ENCODE measurements at places on chromosomes 11 and 22.
A peak's percentile ranks its signal among the peaks of the same experiment; 100 is the strongest.

- DNase-seq, result no peak
Measured at GRCh38 chr22:18005201-18005926, 19.0 kb downstream of the MICAL3 start.

GRCh38 chr22:45550416-45550815 lies 47.7 kb downstream of the FBLN1 start:
- no peak for DNase-seq

DNA sequence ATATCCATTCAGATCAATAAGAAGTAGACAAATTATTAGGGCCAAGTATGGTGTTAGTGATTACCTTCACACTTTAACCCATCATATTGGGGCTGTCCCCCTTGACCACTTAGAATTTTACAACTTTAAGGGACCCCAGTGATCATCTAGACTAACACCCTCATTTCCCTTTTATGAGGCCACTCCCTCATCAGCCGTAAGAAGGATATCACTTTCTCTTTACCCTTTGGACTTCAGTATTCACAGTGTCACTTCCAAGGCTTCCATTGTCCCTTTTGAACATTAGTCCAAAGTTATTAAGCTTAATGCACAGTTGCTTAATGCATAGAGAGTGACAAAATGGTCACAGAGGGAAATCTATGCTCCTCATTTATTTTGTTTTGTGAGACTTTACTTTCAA lies 172.4 kb upstream of the MPPED2 start:
- no peak for DNase-seq

DNA sequence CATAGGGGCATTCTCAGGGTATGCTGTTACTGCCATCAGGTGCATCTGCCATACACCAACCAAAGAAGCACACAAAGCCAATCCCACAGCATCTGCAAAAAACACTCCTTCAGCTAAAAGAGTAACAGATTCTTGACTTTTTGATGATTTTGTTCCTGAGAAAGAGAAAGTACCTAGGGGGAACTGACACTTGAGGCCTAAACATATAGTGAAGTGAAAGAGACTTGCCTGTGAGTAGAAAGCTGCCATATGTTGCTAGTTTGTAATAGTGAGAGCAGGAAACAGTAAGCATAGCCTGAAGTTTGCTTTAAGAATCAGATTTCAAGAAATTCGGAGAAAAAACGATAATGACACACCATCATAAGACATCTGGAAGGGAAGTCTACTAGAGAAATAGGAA lies 97.9 kb upstream of the CTSC start:
- no peak for DNase-seq

GRCh38 chr11:71357414-71357813 lies 90.8 kb downstream of the DHCR7 start:
- DNase-seq, result no peak

DNA sequence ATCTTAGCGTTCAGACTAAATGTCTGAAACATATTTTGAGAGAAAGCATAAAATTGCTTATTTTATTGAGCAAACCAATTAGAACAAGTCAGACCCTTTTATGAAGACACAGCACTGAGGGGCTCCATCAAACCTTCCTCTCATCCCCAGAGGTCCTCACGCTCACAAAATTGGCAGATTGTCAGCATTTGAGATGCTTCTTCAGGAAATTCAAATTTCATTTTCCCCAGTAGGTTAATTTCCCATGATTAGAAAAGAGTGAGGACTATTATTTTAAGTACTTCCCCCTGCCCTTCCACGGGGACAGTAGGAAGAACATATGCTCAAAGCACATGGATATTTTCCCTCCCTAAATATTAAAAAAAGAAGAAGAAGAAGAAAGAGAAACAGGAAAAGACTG lies 851.8 kb downstream of the BRD1 start:
- DNase-seq, result no peak

GRCh38 chr11:30049214-30049613 lies 32.4 kb upstream of the KCNA4 start:
- no peak for DNase-seq

GRCh38 chr11:55673860-55674259 lies 11.9 kb downstream of the OR4C6 start:
- no peak for DNase-seq

DNA sequence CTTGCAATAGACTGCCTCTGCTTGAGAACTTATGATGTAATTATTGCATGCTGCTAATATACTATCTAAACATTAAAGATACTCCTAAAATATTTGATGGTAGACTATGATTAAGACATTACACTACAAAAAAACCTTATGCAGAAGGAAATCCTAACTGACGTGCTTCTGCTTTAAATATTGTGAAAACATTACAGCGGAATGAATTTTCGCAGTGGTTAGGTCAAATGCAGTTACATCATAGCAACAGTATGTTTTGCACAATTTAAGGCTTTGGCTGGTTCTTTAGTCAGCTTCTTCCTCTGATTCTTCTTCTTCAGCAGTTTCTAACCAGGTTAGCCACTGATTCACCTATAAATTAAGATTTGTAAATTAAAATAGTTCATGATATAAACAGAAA lies 11.2 kb downstream of the EIF4G2 start:
- DNase-seq, result no peak

DNA sequence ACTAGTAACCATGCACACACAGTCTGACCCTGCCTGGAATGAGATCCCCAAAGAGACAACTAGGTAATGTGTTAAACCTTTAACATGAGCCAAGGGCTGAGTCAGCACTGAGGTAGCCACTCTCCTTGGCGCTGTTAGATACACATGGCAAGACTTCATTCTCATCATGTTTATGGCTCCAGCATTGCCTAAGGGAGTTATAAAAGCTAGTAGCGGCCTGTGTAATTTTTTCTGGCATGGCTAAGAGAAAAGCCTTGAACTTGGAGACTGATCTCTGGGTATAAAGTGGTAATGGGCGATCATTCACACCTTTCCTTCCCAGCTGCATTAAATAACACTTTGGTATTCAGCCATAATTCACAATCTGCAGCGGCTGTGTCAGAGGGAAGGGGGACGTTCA lies 779.7 kb upstream of the LRRC4C start:
- DNase-seq, result peak; percentile 0

DNA sequence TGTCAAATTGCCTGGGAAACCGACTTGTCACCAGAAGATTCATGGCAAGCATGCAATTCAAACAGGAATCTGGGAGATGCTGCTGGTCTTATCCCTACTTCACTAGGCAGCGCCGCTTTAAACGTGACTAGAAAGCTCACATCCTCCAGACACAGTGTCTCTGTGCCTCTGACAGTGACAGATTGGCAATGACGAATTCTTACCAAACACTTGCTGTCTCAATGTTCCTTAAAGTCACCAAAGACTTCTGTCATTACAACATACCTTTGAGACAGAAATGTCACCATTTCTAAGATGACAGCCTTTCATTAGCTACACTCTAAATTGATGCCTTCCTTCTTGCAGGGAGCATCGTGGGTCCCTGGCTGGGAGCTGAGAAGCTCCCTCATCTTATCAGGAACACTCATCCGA lies 197.8 kb downstream of the CWF19L2 start:
- DNase-seq, result no peak

DNA sequence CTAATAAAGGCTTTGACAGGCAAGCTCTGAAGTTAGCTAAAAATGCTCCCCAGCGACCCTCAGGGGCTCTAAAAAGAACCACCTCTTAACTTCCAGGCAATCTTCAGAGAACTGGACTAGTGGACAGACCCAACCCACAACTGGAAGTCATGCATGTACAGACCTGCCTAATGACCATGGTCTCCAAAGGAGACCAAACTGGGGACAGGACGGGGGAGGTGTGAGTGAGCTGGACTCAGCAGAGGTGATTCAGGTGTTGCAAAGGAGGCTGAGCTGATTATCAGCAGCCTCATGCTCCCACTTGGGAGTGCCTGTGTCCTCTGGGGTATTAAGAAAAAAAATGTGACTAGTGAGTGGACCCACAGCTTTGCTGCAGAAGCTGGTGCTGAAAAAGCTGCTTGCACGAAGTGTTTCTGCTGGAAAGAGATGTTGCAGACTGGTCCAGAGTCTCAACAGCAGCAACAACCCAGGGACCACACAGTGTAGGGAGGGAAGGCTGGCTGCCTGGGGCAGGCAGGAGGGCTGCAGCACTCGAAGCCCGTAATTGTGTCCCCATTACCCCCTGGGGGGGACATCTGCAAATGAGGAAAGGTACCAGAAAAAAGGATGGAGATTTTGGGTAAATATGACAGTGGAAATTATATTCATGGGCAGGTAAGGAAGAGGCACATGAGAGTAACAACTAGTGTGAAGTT lies 35.3 kb downstream of the PITPNB start:
- DNase-seq, result peak; percentile 34

GRCh38 chr11:45525393-45525792 lies 140.0 kb downstream of the CHST1 start:
- no peak for DNase-seq

DNA sequence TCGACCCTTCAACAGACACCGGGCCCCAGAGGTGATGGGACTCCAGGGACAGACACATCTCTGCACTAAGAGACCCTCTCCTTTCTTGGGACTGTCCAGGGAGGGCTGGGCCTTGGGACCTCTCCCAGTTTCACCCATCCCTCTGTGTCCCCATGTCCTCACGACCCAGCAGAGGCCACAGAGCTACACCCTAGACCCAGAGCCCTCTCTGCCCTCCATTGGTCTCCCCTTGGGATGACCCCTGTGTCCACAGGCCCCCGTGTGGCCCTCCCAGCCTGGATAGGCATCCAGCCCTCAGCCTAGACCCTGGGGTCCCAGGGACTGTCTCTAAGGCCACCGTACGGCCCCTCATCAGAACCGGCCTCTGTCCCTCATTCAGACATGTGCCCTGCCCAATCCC lies 7.5 kb upstream of the DRICH1 start:
- no peak for DNase-seq

DNA sequence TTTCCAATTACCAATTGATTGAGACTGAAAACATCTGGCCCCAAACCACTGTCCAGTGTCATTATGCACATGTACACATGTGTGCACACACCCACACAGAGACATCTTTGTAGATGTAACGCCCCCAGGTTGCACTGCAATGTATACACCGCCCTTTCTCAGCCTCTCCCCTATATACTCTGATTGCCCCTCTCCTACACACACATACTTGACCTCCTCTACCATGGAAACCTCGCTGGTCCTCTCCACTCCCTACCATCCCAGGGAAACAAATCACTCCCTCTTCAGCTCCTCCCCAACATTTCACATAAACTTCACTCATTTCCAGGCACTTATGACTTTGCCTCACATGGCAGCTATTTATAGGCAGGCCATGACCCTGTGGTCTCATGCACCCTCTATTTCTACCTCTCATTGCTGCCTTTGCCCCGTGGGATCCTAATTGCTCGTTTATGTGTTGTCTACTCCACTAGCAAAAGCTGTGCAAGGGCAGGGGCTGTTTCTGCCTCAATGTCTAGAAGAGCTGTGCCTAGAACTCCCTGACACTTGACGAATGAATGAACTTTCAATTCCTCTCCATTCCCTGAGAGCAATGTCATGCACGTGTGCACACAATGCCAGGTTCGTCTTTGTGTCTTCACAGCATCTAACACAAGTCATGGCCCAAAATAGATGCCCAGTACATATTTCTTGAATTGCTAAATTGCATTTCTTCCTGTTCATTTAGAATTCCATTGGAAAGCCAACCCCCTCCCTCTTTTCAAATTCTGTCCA lies 10.0 kb upstream of the TMA7B start:
- no peak for DNase-seq

GRCh38 chr11:133198438-133198837 lies 333.9 kb downstream of the OPCML start:
- no peak for DNase-seq

DNA sequence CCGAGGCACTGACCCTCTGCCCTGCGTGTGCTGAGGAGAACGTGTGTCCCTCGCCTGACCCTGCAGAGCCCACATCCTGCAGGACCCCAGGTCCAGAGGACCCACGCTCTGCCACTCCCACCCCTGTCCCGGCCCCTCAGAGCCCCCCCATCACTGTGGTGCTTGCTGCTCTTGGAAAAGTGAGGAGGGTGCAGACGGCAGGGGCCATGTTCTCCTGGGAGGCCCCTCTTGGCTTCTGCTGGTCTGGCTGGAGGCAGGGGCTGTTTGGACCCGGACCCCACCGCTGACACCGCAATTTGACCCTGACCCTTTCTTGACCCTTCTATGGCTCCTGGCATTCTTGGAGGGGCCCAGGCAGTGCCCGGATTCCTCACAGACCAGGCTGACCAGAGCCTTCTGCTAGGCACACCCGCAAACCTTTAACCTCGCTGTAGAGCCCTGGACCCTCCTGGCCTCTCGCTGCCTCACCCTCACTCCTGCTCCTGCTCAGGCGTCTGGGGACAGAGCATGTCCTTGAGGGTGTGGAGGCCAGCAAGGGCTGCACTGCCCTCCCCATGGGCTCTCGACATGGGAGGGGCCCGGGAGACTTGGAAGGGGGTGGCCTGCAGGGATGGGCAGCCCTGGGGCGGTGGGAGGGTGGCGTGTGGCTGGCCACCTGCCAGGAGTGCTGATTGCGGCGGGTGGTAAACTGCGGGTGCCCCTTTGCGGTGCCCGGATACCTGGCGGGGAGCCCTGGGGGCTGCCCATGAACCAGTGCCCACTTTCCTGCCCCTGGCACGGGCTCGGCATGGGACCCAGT lies 37.0 kb upstream of the MUC5AC start:
- no peak for DNase-seq

GRCh38 chr11:102172127-102172848 lies 62.0 kb downstream of the YAP1 start:
- DNase-seq, result peak; percentile 23

GRCh38 chr11:68827733-68828132 lies 14.0 kb downstream of the CPT1A start:
- DNase-seq, result no peak

DNA sequence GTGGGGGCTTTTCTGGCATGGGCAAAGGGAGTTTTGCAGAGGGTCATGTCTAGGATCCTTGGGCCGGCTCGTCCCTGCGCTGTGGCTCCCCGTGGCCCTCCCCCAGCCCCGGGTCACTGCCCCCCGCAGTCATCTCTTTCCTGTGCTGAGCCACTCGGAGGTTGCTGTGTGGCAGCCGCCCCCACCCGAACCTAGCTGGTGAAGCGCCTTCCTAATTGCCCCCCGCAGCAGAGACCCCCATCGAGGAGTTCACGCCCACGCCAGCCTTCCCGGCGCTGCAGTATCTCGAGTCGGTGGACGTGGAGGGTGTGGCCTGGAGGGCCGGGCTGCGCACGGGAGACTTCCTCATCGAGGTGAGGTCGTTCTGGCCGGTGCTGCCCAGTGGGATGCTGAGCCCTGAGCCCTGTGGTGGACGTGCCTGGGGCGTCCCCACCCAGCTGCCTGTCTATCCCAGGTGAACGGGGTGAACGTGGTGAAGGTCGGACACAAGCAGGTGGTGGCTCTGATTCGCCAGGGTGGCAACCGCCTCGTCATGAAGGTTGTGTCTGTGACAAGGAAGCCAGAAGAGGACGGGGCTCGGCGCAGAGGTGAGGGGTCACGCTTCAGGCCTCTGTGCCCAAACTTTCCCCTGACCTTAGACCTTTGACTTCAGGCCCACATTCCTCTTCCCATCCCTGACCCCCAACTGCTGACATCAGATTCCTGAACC lies 32.0 kb downstream of the SHANK3 start:
- DNase-seq, result no peak

All from epithelial cell of esophagus (primary cell).